ENCODE measurements at places on chromosomes 4 and X.
A peak's percentile ranks its signal among the peaks of the same experiment; 100 is the strongest.

DNA sequence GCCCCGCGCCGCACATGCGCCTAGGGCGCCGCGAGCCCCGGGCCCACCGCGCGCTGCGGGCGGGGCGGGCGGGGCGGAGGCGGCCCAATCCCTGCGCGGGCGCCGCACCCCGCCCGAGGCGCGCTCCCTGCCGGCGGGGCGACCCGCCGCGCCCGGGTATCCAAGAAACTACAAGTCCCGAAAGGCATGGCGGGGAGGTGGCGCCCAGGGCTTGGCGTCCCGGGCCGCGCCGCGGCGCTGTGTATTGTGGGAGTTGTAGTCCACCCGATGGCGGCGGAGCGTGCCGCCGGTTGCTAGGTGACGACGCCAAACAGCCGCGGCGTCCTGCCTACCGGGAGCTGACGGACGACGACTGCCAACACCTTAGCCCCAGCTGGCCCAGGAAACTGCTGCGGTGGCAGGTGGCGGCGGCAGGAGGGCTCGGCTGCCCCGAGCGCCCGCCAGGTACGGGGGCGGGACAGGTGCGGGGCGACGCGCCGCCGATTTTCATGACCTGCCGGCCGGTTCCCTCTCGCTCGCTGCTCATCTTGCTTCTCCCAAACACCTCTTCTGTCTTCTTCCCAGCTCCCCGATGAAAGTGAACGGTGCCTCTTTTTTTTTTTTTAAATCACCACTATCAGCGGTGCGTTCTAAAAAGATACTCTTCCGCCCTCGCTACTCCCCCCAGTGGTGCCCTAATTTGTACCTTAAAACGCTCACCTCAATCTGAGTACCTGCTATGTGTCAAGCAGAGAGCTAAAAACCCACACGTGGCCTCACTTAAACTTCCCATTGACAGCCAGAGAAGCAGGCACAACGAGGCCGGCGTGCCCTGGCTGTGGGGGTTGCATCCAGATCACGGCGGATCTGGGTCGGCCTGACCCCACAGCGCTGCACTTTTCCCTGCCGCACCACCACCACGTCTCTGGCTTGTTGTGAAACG, at the start of gene CFAP99:
Gene CFAP99 (plus strand): TSS at position 306 of the 922 bp plus-strand sequence.
- peak within 1 kb of the TSS; percentile 76 for H3K4me3 ChIP-seq
- peak; percentile 98 for DNase-seq
- H3K27me3 ChIP-seq: peaks cover 46% of the 10 kb centered on the region

- H3K4me3 ChIP-seq: no peak overlapping the region
- DNase-seq: no peak
- no peaks in the 10 kb centered on the region for H3K27me3 ChIP-seq
- H3K27ac ChIP-seq: no peak overlapping the region
These were observed 7.1 kb downstream of the AWAT2 start for GRCh38 chrX:70042399-70043371.

GRCh38 chr4:167606551-167606950, 372.3 kb upstream of the SPOCK3 start:
- H3K27me3 ChIP-seq: no peaks in the 10 kb centered on the region
- H3K4me1 ChIP-seq: no peaks in the 10 kb centered on the region
- H3K36me3 ChIP-seq: no peaks in the 10 kb centered on the region
- H3K27ac ChIP-seq: no peak overlapping the region
- H3K4me3 ChIP-seq: no peak overlapping the region

DNA sequence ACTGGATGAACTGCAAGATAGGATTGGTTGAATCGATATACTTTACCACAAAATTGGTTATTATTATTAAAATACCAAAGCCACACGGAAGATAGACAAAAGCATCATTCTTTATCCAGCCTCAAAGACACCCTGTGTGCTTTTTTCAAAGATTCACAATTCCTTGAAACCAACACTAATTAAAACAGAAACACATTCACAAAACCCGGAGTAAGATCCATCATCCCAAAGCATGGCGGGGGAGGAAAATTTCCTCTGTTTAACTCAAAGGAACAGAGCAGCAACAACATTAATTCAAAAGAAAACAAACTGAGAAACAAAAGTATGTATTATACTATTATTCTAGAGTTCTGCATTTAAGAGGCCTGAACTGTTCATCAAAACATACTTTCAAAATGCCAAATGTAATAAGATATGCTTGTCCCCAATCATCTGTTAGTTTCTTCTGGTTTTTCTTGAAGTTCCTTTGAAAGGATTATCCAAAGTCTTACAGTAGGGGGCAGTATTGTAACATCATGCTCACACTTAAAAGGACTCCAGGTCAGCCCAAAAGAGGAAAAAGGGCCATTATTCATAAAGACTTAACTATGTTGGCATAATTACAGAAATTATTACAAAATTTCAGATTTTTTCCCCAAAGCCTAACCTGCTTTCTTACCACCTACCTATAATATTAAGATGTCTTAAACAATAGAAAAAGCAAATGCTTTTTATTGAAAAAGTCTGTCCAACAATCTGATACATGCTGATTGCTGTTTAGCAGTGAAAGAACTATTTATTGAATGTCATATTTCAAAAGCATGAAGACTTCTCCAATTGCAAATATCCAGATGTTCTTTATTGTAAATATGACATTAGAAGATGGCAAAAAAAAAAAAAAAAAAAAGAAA, 168.7 kb downstream of the SCFD2 start:
- no peak overlapping the region for H3K27ac ChIP-seq
- no peak overlapping the region for H3K4me3 ChIP-seq
- no peaks in the 10 kb centered on the region for H3K4me1 ChIP-seq
- H3K27me3 ChIP-seq: no peaks in the 10 kb centered on the region

DNA sequence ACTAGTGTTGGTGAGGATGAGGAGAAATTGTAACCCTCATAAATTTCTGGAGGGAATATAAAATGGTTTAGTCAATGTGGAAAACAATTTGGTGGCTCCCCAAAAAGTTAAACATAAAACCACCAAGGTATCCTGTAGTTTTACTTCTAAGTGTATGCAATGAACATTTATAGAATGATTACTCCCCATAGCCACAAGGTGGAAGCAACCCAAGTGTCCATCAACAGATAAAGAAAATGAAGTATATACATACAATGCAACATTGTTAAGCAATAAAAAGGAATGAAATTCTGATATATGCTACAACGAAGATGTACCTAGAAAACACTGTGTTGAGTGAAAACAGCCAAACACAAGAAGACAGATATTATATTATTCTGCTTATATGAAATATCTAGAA, 569.1 kb upstream of the GRID2 start:
- no peak overlapping the region for H3K4me3 ChIP-seq
- no peak for DNase-seq
- H3K27me3 ChIP-seq: no peaks in the 10 kb centered on the region

DNA sequence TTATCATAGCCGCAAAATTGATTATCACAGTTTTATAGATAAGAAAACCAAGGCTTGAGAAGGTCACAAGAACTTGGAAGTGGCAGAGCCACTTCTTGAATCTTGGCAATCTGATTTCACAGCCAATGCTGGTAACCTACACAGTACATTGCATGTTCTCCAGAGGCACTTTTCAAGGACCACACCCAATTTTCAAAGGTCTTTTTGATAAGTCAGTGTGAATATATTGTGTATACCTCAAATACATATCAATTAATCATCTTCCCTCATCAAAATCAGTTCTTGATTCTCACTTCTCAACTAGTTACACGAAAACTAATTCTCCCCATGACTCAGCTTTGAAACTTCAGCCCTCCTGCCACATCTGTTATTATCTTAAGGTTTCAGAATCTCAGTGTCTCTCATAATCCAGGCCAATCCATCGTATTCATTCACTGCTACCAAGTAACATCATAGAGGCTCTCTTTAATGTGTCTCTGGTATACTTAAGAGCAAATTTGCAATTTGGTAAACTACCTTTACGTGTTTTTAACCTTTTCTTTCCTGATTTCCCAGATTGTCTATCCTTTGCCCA, 16.8 kb downstream of the CAMK2D start:
- H3K4me1 ChIP-seq: peaks cover 32% of the 10 kb centered on the region
- no peak for DNase-seq
- no peak overlapping the region for H3K4me3 ChIP-seq
- H3K27ac ChIP-seq: no peak overlapping the region
- no peaks in the 10 kb centered on the region for H3K27me3 ChIP-seq

Data from activated CD8-positive, alpha-beta T cell treated with anti-CD3 and anti-CD28 coated beads for 36 hours (primary cell).